Activated T-cell treated with anti-CD3 and anti-CD28 coated beads for 1 hour (primary cell): ENCODE measurements at places on chromosomes 7 and 10.
A peak's percentile ranks its signal among the peaks of the same experiment; 100 is the strongest.

GRCh38 chr10:51658000-51658399, 41.4 kb downstream of the CSTF2T start:
- DNase-seq, result no peak

- no peak for DNase-seq
Observed at GRCh38 chr10:131620314-131620713, 280.5 kb upstream of the PPP2R2D start.

- DNase-seq, result peak; percentile 51
Observed at GRCh38 chr7:5596046-5596895, 172.6 kb upstream of the TNRC18 start.

GRCh38 chr10:2760736-2761135, 306.6 kb upstream of the PFKP start:
- DNase-seq, result no peak

- DNase-seq, result no peak
Observed at GRCh38 chr7:2049782-2050510, 182.8 kb downstream of the MAD1L1 start.

GRCh38 chr7:66150471-66150870, 35.8 kb downstream of the CRCP start:
- DNase-seq, result no peak

DNA sequence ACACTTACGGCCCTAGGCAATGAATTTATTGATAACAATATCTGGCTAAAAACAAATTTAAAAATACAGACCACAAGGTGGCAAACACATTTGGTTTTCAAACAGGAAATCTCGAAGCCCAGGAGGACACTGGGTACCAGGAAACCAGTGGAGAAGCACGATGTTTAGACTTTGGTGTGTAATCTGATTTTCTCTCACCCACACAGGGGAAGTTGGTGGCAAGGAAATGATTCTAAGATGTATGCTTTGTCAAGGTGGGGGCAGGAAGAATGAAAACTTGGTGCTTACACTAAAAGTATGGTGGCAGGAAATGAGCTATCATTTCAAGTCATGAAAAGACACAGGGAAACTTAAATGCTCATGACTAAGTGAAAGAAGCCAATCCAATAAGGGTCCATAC, 113.2 kb upstream of the ANKRD1 start:
- DNase-seq, result no peak

DNA sequence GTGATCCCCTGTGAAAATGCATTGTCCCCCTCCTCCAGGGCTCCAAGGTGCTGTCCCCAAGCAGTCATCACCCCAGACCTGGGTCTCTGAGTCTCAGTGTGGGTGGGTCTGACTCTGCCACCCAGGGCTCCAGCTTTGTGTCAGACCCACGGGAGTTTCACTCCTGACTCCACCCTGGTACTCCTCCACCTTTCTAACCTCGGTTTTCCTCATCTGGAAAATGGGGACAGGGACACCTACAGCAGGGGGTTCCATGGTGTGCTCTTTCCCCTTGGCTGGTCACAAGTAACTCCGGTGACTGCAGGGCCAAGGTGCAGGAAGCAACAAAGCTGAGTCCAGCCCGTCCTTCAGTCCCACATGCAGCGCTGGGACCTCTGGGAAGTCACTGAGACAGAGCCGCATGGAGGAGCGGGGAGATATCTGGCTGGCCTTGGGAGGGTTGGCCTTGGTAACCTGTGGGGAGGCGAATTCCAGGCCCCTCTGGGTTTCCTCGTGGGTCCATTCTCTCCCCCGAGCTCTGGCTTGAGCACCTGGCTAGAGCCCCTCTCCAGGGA, 41.8 kb upstream of the RABGEF1 start:
- no peak for DNase-seq

GRCh38 chr10:111392159-111392558, 315.3 kb downstream of the ADRA2A start:
- DNase-seq, result no peak

- DNase-seq, result no peak
Observed at GRCh38 chr10:122323189-122323588, 51.3 kb upstream of the PLEKHA1 start.

DNA sequence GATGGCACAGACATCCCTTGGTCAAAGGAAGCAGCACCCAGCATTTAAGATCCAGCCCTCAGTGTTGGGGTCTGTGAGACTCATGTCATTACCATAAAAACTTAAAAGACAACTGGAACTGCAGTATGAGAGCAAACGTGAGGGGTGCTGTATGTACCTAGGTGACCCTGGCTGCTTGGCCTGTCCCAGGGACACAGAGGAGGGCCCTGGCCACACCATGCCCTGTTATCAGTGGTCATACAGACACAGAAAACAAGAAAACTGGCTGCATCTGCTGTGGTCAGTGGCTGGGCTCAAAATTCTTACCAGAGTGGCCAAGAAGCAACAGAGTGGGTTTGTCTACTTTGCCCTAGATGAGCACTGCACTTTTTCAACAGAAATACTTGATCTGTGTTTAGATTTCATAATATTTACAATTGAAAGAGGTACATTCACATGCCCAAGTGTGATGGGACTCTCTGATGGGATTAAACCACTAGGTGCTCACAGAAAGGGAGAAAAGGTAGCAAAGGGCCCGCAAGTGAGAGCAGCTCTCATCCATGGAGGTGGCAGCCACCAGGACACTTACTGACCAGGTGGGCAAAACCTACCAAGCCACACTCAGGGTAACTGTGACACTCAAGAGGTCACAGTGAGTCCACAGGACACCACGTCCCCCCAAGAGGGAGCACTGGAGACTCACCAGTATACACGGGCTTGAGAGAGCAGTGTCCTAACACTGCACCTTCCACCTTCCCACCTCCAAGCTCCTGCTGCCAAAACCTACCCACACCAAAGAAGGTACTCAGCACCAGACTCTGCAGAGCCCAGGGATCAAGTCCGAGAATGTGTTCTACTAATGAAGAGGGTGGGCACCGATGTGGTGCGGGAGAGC, 68.1 kb upstream of the CAMK2B start:
- no peak for DNase-seq

- DNase-seq, result no peak
Observed at GRCh38 chr10:42177077-42177792, 461.1 kb downstream of the ZNF33B start.

DNA sequence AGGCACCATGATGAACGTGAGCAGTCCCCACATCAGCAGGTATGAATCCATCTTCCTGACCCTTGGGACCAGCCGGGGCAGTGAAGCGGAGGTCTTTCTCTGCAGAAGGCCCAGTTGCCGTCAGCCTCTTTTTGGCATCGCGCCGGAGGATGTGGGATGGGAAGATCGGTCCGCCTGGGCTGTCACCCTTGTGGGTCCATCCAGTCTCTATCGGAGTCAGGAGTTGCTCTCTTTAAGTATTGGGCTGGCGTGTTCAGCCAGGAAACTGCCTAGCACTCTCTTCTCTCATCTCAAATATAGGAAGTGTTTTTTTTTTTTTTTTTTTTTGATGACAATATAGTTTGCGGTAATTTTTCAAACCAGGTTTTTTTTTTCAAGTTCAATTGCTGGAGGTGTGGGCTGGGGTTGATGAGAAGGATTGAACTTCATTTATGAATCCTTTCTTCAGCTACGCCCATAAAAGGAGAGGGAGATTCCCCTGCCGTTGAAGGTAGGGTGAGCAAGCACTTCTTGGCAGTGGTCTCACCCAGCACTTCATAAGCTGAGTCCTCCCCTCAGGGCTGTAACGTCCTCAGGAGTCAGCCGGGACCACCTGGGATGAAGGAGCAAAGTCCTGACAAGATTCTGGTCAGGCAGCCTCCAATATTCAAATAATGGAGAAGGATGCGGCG, at the start of gene IL2RA:
Gene IL2RA, minus strand, starts transcription at position 267 of the 671 bp plus-strand sequence. Its CDS starts 216 bp downstream, at position 51.
- DNase-seq, result no peak

DNA sequence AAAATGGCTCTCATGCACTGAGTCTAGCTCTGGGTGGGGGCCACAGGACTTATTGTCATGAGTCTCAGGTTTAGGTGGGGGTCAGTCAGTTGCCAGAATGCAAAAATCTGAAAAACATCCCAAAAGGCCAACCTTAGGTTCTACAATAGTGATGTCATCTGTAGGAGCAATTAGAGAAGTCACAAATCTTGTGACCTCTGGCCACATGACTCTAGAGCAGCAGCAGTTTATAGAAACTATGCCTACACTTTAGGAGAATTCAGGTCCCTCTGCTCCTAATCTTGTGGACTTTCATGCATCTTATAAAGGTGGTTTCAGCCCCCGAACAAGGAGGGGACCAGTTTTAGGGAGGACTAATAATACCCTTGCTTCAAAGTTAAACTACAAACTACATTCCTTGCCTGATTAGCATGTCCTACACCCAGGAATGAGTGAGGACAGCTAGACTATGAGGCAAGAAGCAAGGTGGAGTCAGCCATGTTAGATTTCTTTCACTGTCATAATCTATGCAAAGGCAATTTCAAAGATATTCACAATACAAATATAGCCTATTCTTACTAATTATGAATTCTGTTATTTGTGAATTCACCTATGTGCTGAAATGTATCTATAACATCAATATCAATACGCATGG, 123.5 kb upstream of the ADCY1 start:
- no peak for DNase-seq

GRCh38 chr10:14093730-14094484, 236.8 kb downstream of the FRMD4A start:
- DNase-seq, result no peak

GRCh38 chr10:126393076-126393475, 4.8 kb upstream of the ADAM12 start:
- DNase-seq, result no peak

DNA sequence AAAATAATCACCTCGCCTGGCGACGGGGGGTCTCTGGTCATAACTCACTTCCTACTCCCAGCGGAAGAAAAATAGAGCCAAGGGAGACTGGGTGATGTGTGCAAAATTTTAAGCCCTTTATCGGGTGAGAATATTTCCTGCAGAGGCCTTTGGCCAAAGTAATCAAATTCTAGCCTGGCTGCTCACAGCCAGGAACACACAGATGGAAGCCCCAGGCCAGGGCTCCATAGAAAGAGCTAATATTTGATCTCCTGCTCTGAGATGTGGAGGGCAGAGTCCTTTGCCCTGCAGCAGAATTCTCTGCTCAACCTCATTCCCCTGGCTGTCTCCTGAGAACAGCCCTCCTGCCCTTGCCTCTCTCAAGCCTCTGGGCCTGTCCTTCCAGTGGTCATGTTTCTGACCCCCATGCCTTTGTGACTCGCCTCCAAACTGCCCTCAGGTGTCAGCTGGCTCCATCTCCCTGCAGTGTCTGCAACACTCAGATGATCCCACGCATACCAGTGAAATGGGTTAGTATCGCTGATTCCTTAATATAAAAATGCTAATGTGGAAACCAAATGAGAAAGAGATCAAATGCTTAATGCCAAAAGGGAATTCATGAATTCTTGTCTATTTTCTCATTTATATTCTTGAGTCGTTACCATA, 34.5 kb downstream of the FRMD4A start:
- no peak for DNase-seq

DNA sequence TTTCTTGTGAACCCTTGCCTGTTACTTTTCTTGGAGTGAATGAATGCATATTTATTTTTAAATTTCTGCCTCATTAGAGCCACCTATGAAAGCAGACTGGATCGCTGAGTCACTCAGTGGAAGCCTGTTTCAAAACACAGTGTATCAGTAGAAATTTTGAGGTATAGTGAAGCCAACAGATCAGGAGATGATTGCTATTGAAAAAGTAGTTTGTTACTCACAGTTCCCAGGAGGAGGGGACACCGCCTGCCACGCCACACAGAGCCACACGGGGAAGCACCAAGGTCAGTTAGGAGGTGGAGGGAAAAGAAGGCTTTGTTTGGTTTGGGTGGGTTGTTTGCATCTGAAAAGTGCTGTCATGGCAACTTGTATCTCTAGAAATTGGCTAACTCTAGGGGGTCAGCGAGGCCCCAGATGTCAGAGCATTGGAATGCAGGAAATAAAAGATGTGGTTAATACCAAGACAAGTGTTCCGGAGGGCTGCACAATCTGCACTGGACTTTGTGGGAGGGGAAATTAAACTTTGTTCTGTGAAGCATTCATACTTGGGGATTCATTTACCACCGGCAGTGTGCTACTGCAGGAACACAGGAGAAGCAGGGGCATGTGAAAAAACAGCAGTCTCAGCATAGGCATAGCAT, 106.4 kb upstream of the SDK1 start:
- no peak for DNase-seq
